ENCODE measurements at places on chromosomes 7 and 10.

GRCh38 chr7:37390114-37390513, 58.5 kb downstream of the ELMO1 start:
- DNase-seq, result no peak

DNA sequence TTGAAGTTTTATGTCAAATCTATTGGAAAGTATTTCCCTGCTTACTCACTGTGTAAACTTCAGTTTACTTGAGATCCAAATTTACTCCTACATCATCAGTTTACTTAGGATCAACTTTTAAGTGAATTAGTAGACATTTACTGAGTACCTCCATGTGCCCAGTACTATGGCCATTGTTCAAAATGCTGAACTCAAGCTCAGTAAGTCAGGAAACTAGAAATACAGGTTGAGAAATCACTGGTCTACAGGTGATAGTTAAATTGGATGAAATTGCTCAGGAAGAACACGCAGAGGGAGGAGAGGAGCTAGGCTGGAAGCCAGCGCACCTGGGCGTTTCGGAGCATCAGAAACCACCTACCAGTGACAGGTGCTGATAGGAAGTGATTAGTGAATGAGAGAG, 25.5 kb upstream of the EBLN1 start:
- DNase-seq, result no peak

- no peak for DNase-seq
These were observed 501.9 kb upstream of the SEMA3D start for GRCh38 chr7:85688712-85689111.

GRCh38 chr7:43769791-43770465, 11.4 kb downstream of the BLVRA start:
- no peak for DNase-seq

- DNase-seq, result no peak
These were observed 5.5 kb upstream of the MMD2 start for GRCh38 chr7:4964506-4964905.

- no peak for DNase-seq
These were observed 117.4 kb downstream of the SFMBT2 start for GRCh38 chr10:7293378-7293920.

DNA sequence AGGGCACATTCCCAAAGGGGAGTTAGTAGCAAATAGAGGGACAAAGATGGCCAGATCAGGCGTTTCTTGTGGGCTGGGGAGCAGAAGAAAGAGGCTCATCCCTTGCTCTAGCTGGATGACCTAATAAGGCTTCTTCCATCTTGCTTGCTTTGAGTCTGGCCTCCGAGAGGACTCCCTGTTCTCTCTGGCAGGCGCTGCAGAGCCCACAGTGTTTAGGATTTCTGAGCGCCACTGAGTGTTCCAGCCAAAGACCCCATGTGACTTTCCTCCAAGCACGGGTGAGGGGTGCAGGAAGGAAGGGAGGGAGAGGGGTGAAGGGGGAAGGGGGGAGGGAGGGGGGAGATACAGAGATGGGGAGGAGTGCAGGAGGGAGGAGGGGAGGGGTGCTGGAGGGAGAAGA, 203.8 kb upstream of the SVIL start:
- DNase-seq, result no peak

GRCh38 chr10:14975672-14976273, 16.6 kb downstream of the MEIG1 start:
- DNase-seq, result no peak

DNA sequence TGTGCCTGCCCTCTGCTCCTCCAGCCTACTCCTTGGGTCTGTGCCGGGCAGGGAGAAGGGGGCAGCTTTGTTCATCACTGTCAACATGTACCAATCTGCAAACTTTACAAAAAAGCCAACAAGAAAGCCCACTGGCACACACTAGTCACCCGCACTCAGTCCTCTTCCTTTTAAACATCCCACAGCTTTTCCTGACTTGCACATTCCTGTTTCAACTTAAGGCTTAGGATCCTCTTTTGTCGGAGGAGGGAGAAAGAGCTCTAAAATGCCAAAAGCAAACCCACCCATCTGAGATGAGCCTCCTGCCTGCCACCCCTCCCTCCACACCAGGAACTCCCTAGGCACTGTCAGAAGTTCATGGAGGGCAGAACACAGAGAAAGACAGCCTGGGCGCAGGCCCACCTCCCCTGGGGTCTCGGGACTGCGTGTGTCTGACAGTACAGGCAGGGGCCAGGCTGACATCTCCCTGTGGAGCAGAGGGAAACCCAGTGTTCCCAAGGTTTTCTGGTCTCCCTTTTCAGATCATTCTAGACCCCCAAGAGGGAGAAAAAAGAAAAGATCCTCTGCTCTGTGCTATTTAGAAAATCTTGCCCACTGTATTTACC, 5.4 kb downstream of the PDIA4 start:
- DNase-seq, result no peak

- no peak for DNase-seq
These were observed 150.2 kb downstream of the TCF7L2 start for GRCh38 chr10:113100281-113100680.

DNA sequence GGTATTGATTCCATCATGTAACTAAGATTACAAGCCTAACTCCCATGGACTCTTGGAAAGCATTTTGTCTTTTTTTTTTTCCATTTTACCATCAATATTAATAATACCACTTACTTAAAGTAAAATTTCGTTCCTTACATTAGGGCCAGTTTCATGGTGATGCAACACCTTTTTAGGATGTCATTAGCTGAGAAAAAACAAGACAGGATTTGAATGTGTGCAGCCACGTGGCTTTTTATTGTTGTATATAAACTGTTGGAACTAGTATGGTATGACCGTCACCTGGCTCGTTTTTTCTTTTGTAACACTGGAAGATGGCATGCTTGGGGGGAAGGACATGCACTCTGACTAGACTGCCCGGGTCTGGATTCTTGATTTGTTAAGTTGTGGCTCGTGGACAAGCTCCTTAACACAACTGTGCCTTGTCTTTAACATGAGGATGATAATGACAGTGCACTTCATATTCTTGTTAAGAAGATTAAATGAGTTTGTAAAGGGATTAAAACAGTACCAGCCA, 42.1 kb downstream of the ARHGAP21 start:
- DNase-seq, result no peak

DNA sequence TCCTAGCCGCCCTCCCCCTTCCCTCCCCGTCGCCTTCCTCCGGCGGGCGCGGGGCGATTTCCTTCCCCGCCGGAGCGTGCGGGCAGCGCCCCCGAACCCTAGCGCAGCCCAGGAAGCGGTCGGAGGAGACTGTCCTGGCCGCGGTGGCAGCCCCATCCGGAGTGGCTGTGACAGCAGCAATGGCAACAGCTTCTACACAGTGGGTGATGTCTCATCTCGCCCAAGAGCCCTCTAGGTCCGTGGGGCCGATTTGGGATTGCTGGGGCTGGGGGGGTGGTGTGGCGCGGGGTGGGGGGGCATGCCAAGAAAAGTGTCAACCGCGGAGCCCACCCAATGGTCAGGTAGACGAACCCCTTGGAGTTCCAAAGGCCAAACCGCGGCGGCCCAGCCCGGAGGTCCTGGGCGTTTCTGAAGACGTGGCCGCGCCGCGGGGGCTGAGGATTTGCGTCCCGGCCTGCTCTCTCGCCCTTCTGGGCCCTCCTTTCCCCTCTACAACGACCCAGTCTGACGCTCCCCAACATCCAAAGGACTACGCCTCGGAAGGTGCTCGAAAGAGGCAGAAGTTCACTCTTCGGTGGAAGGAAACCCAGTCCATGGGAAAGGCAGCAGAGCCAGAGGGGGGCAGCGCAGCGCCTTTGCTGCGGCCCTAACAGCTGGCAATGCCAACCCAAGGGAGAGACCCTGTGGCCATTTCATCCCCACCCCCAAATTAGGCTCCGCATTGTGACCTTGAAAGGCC, 603 bp upstream of the TWIST1 start:
- no peak for DNase-seq

- no peak for DNase-seq
These were observed 3.3 kb downstream of the SUN3 start for GRCh38 chr7:48025624-48026023.

DNA sequence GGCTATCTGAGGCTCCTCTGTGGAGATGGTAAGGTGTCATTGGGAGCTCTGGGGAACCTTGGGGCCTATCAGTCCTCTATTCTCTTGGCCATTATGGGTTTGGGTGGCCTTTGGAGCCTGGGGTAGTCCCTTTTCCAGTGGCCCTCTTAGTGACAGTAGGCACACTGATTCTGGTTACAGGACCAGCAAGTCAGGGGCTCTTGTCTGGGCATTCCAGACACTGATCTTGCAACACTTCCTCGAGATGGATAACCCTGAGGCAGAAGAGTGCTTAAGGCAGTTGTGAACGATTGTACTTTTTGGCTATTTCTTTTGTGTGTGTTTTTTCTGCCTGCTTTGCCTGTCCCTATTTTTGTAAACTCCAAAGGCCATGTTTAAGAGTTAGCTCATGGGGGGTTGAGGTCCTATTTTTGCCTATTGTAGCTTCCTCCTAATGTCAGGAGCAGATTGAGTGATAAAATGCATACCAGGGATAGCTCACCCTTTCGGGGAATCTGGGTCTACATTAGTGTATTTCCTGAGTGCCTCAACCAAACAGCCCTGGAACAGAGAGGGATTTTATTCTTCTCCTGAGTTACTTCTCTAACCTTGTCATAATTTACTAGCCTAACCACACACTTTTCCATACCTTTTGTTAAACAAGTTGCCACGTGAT, 61.2 kb downstream of the PRKAR2B start:
- no peak for DNase-seq

- peak; percentile 10 for DNase-seq
These were observed 26.2 kb downstream of the ADK start for GRCh38 chr10:74177140-74177677.

DNA sequence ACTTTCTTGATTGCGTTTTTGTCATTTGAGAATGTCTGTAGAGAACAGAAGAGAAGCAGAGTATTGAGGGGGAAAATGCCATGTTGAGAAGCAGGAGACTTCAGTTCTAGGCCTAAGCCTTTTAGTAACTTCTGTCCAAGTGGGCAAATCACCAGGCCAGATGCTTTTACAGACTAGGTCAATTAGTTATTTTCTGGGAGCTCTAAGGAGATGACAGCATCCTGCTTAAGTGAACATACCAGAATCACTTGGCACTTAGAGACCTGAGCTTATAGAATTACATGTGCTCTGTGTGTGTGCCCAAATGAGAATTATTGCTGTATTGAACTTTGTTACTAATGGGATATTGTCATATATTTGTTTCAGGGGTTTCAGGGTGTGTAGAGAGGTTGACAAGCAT, 24.0 kb downstream of the AGK start:
- no peak for DNase-seq

GRCh38 chr10:118308664-118309063, 33.5 kb downstream of the FAM204A start:
- DNase-seq, result no peak

DNA sequence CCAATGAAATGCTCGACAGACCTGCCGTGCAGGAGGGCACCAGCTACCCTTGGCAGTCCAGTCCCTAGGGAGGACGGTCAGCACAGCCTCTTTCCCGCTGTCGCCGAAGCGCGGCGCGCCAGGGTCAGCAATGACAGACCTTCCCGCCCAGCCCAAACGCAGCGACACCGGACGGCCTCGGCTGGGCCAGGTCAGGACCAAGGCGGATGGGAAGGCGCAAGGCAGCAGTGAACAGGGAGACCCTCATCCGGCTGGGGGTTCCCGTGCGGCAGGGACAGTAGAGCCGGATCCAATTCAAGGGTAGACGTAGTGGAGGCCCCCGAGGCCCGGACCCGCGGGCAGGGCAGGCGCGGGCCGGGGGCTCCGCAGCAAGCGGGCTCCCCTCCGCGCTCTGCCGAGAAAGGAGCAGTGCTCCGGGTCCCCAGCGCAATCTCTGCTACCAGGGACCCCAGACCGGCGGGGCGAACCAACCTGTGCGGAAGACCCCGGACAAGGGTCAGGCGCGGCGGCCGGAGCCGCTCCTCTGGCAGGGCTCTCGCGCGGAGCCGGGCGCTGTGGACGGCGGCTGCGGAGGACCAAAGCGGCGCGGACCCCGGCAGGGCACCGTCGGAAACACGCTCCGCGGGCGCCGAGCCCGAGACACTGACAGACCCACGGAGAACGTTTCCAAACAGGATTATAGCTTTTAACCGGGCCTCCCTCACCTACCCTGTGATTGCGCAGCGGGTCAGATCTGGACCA, at the start of gene SEC31B:
TSS of gene SEC31B (minus strand) at position 551 of the 741 bp plus-strand sequence. CDS start 2,909 bp downstream, outside the sequence.
- DNase-seq, result no peak

GRCh38 chr7:763762-764161, 36.7 kb upstream of the PRKAR1B start:
- no peak for DNase-seq

GRCh38 chr10:129900825-129901224, 63.2 kb downstream of the EBF3 start:
- DNase-seq, result no peak

DNA sequence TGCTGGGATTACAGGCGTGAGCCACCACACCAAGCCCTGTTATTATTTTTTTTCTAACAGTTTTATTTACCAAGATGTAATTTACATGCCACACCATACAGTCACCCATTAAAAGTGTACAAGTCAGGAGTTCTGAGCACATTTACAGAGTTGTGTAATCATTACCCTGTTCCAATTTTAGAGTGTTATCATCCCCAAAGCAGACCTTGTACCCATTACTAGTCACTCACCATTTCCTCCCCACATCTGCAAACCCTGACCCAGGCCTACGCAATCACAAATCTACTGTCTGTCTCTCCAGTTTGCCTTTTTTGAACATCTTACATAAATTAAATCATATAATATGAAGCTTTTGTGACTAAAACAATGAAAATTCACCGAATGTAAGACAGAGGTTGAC, 402.9 kb upstream of the FOXK1 start:
- DNase-seq, result no peak

- DNase-seq, result no peak
These were observed 545.3 kb upstream of the VSTM2A start for GRCh38 chr7:53996876-53997275.

DNA sequence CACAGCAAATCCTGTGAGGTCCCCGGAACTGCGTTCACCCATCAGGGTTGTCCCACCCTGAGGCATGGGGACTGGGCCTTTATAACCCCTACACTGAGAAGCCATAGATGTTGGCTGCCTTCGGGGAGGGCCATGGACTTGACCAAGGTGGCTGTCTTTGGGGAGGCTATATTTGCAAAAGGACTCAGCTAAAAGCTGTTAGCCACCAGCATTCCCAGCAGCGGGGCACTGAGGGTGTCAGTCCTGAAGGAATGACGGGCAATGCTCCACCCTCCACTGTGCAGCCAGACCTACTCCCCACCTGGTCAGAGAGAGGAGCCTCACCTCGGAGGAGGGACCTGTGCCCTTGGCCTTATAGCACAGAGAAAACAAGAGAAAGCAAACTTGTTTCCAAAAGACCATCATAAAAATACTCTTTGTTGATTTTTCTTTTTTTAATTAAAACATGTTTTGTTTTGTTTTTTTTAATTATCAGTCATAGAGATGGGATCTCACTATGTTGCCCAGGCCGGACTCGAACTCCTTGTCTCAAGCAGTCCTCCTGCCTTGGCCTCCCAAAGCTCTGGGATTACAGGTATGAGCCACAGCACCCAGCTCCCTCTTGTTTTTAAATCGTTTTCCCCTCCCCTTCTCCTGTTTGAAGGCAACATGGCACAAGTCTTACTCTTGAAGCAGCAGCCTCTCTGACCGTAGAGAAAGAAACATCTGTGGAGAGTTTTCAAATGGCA, 26.7 kb upstream of the CUX1 start:
- no peak for DNase-seq

- peak; percentile 45 for DNase-seq
These were observed 17.8 kb upstream of the ZKSCAN1 start for GRCh38 chr7:99997545-99998137.

- DNase-seq, result no peak
These were observed 81.3 kb downstream of the FOXL3 start for GRCh38 chr7:371119-371778.

Measured in stimulated activated CD8-positive, alpha-beta memory T cell treated with anti-CD3 and anti-CD28 coated beads, Interleukin-7, amount 100 ng/mL, for 1 hour (primary cell).